Spinal cord (tissue), 10 donors: ENCODE measurements at places on chromosomes 1 and 21. TPM values are rescaled to one million over a fixed set of nuclear protein-coding genes. Genes with fewer than 3 reads are reported as not detected.

GRCh38 chr1:24558902-24559791 is 3.3 kb downstream of the NCMAP start:
- no peak for DNase-seq

The RHBG gene
- 0.81 TPM for polyA plus RNA-seq

GRCh38 chr1:33864460-33865389 is 846 bp downstream of the HMGB4 start:
- no peak for DNase-seq

DNA sequence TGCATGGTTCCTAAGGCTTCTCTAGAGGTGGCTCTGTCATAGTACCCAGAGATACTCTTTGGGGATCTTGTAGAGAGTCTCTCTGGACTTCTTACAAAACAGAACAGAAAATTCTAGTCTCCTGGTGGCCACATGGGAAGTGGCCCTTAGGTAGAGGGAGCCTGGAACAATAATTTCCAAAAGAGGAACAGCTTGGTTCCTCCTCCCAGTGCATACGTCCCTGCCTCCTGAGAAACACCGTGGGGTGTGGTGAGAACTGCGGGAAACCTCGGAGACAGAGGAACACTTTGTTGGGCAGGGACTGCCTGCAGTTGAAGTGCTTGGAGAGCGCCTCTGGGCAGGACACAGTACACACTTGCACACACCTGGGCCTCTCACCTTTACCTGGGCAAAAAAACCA is 38.8 kb upstream of the EPHA8 start:
- DNase-seq: no peak

- peak; percentile 47 for DNase-seq
These were observed 51.5 kb downstream of the SLC66A1 start for GRCh38 chr1:19363536-19364152.

DNA sequence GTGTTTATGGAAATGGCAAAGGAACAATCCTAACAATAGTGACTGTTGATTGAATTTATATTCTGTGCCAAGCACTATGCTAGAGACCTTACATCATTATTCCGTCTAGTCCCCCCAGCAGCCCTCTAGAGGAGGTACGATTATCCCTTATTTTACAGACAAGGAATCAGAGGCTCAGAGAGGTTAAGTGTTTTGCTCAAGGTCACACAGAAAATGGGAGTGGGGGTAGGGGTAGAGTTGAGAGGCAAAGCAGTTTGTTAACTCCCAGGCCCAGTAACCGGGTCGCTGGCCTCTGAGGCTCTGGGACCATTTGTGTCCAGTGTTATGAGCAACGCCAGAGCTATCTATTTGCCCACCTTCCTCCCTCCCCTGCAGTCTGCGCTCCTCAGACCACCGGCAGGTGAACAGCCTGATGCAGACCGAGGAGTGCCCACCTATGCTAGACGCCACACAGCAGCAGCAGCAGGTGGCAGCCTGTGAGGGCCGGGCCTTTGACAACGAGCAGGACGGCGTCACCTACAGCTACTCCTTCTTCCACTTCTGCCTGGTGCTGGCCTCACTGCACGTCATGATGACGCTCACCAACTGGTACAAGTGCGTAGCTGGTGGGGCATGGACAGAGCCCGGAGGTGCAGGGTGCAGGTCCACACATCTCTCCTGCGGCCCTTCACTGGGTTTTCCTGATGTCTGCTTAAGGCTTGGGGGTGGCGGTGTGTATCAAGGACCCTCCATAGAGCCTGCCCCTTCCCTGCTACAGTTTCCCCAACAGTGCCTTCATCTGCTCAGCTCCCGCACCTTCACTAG is 19.8 kb downstream of the SERINC2 start:
- no peak for DNase-seq

DNA sequence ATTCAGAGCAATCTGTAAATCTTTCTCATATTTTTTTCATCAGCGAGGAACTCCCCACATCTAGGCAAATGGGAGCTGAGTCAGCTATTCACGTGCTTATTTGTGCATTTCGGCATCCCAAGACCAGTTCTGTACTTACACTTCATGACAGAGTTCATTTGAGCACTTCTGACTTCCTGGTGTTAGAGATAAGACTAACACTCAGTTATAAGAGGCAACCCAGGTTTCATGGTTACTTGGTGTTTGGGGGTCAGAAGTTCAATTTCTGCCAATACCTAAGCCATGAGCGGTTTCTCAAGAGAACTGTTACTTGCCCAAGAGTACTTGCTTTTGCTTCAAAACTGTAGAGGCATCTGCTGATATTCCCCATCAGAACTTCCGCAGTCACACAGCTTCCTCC is 24.1 kb upstream of the DESI2 start:
- DNase-seq: no peak

DNA sequence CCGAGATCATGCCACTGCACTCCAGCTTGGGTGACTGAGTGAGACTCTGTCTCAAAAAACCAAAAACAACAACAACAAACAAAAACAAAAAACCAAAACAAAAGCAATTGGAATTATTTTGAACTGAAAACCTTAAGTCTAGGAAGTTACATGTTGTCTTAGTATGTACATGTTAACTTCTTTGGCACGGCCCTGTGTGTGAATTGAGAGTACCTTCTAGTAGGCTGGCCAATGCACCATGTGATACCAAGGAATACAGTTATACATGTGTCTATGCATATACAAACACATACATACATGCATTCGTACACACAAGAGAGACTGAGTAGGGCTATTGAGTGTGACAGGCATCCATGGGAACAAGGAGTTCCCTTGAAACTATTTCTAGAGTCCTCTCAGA is 18.6 kb downstream of the TPTE start:
- no peak for DNase-seq

The NTPCR gene
- polyA plus RNA-seq: 66.2 TPM

GRCh38 chr1:231020139-231020601 is 19.9 kb downstream of the FAM89A start:
- no peak for DNase-seq

DNA sequence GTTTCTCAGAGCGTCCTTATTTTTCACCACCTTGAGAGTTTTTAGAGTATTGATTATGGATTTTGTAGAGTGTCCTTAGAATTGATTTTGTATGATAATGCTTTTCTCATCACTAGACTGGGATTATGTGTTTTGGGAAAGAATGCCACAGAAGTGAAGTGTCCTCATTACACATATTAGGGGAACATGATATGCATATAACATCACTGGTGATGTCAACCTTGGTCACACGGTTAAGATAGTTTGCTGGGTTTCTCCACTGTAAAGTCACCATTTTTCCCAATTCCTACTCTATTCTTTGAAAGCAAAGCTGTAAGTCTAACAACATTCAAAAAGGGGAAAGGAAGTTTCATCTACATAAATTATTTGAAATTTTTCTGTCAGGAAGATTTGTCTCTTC is 39.6 kb upstream of the PALMD start:
- DNase-seq: no peak

DNA sequence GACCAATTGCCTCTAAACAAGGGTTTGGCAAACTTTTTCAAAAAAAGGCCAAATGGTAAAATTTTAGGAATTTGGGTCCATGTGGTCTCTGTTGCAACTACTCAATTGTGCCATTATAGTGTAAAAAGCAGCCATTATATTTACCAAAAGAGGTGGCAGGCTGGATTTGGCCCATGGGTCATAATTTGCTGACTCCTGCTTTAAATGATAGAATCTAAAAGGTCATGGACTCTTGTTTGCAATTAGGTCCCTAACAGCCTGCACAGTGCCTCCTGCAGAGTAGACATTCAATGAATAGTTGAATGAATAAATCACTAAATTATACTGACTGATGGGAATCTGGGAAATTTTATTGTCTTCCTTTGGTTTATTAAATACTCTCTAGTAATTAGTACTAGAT is 6.2 kb downstream of the BECN2 start:
- DNase-seq: no peak

The PEX14 gene
- polyA plus RNA-seq: 23.5 TPM

DNA sequence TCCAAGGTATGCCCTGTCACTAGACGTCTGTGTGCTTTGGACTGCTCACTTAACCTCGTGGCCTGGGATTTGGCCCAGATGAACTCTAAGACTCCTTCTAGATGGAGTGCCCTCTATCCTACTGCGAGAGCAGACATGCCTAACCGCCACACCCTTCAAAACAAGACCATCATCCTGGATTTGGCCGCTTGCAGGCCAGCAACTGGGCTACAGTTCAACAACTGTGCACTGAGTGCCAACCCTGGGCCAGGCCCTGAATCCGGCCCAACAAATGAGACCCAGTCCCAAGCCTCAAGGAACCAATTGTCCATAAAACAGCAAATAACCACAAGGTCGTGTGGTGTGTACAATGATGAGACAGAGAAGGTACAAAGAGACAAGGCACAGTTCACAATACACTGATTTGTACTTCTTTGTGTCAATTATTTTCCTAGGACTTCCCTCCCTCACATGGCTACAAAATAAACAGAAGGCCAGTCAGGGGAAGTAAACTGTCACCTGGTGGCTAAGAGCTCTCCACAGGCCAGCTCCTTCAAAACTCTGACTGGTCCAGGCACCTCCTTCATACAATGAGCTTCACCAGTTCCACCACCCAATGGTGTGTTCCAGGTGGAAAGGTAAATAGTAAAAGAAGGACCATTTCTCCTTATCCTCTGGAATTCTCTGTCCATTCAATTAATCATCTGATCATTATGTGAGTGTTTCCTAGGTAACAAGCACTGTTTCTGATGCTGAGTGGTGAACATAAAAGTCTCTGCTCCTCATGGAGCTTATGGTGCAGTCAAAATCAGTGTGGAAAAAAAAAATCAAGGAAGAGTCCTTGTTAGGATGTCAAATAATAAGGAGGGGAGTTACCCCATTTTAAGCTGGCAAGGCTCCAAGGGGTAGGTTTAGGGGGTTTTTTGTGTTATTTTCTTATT is 60.4 kb downstream of the CAPZB start:
- DNase-seq: no peak

GRCh38 chr1:15452216-15452615 is 4.3 kb upstream of the CELA2A start:
- no peak for DNase-seq

GRCh38 chr1:50278410-50278809 is 144.8 kb downstream of the DMRTA2 start:
- DNase-seq: peak; percentile 93

The DLGAP3 gene
- polyA plus RNA-seq: 41.1 TPM

The CELSR2 gene
- polyA plus RNA-seq: 74.2 TPM

GRCh38 chr1:151837884-151838221 is 1.8 kb downstream of the C2CD4D start:
- no peak for DNase-seq

- DNase-seq: no peak
These were observed 14.8 kb downstream of the PSEN2 start for GRCh38 chr1:226884966-226885820.

- peak; percentile 89 for DNase-seq
These were observed 32.9 kb downstream of the DUSP10 start for GRCh38 chr1:221708987-221709386.

GRCh38 chr1:99660496-99660895 is 14.6 kb downstream of the PALMD start:
- no peak for DNase-seq

The ERICH3 gene
- polyA plus RNA-seq: 13.5 TPM

GRCh38 chr1:53410701-53411100 is 48.5 kb upstream of the DMRTB1 start:
- DNase-seq: no peak

The DNAJC6 gene
- 131 TPM for polyA plus RNA-seq

DNA sequence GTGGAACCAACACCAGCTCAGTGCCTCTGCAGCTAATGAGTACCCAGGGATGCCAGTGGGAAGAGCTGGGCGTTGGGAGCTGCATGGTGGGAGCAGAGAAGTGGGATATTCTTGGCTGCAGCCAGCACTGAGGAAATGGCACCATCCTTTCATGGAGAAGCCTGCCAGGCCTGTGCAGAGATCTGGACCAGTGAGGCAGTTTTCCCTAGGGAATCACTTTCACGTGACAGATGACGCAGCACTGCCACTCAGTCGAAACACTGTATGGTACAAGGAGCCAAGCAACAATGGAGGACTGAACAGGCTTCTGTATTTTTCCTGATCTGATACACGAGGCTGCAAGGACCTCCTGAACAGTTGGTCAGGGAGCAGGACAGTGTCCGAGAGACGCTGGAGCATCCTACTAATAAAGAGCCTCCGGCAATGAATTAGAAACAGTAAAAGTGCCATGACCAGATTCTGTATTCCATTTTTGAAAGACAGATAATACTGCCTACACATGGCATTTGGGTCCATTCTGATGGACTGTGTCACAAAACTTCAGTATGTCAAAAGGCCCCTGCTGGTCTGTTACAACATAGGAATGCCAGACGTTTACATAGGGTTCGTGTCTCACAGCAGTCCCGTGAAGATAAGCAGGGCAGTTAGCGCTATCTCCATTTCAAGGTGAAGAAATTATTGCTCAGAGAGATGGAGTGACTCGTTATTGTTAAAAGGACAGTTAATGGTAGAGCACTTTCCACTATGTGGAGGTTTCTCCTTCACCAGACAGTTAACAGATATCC is 44.0 kb upstream of the LMO4 start:
- no peak for DNase-seq

GRCh38 chr21:42252778-42253340 is 33.9 kb downstream of the ABCG1 start:
- DNase-seq: no peak

The C1orf87 gene
- 1.3 TPM for polyA plus RNA-seq

DNA sequence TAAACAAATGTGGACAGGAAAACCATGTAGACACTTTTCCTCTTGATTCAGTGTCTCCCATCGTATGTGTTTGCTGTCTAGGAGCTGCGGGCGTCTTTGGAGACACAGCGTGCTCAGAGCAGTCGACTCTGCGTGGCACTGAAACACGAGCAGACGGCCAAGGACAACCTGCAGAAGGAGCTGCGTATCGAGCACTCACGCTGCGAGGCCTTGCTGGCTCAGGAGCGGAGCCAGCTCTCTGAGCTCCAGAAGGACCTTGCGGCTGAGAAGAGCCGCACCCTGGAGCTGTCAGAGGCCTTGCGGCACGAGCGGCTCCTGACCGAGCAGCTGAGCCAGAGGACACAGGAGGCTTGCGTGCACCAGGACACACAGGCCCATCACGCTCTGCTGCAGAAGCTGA is 27.2 kb upstream of the DIP2A start:
- no peak for DNase-seq

The CD34 gene
- polyA plus RNA-seq: 27.9 TPM

GRCh38 chr21:34544032-34544496 is 32.1 kb upstream of the KCNE1 start:
- DNase-seq: no peak

GRCh38 chr1:198203434-198203833 is 46.6 kb downstream of the NEK7 start:
- DNase-seq: no peak

DNA sequence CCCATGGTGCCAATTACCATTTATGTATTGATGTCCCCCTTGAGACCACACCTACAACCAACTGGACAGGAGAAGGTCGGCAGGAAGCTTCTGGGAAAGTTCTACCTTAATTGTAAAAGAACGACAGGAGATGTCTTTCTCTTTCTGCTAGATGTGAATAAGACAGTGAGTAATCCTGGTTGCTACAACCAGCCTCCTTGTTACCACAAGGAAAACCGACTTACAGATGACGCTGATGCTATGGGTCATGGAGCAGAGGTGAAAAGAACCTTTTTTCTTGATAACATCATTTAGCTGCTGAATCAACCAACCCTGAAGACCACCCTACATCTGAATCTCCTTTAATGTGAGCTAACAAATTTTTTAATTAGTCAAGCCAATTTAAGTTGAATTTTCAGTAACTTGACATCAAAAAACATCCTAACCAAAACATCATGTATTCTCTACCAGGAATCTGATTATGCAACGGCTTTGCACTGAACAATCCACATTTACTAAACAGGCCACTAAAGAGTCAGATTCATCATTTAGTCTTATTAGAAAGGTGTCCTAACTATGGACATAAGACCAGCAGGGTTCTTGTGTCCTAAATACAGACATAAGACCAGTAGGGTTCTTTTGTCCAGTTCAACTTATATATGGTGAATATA is 23.0 kb downstream of the RGS2 start:
- DNase-seq: no peak
